Stimulated activated CD4-positive, alpha-beta T cell treated with anti-CD3 and anti-CD28 coated beads, TNF-alpha, amount 100 ng/mL, for 4 hours (primary cell): ENCODE measurements at places on chromosomes 12 and 14.

DNA sequence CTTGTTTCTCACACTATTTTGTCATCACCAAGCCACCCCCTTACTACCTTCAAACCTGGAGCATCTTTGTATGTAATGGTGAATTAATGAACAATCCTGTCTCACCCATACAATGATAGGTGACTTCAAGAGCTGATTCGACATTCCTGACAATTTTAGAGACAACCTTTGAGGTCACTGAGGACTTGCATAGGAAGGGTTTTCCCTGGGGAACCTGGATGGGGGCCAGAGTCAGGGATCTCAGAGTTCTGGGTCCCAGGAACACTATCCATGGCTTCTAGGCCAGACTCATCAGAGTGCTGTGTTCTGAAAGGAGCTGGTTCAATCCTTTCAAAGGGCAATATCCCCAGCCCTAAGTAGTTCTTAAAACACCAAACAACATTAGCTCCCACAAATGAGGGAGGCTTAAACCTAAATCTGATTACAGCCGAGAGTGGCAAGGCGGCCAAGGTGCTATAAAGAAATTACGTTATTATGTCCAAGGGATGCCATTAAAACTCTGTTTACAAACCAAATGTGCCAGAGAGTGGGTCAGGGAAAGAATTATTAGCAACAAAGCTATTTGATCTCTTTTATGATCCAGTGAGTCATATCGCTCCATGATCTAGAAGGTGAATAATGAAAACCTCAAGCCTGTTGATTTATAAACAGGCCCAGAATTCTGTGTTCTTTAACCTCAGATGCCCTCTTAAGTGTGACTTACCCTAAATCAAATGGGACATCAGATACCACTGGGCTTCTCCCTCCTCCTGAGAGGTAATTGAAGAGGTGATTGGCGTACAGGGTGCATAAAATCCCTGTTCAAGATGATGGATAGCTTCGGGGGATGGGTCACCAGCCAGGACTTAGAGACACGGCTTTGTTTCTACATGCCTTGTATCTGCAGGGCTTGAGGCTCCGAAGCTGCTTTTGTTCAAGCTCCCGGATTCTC is 230.2 kb upstream of the TBX3 start:
- no peak for DNase-seq

DNA sequence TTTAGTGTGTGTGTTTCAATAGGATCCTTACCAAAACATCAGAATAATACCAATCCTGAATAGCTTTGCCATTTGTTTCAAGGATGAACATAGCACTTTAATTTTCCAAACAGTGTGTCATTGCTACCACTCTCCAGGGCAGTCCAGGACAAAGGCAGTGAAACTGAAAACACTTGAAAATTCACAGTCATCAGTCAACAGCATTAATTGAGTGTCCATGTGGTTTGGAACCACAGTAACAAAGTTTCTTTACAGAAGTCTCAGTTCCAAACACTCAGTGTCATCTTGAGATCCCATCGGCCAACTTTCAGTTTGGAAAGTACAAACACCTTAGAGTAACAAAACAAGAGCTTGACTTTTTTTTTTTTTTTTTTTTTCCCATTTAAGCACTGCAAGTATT is 228.4 kb upstream of the SOX5 start:
- no peak for DNase-seq

DNA sequence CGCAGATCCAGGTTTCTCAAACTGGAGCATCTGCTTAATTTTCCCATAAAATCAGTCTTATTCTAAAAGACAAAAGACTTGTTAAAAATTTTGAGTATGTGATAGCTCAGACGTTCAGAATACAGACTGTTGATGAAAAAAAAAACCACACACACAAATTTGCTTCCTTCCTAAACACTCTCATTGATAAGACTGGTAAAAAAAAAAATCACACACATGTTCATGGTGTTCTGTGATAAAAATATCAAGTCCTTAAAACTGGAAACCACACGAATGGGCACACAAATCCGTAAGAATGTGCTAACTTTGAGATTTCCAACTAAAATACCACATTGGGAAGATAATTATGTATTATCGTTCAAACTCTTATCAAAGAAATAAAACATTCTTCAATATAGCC is 6.7 kb upstream of the ARID4A start:
- DNase-seq, result no peak

DNA sequence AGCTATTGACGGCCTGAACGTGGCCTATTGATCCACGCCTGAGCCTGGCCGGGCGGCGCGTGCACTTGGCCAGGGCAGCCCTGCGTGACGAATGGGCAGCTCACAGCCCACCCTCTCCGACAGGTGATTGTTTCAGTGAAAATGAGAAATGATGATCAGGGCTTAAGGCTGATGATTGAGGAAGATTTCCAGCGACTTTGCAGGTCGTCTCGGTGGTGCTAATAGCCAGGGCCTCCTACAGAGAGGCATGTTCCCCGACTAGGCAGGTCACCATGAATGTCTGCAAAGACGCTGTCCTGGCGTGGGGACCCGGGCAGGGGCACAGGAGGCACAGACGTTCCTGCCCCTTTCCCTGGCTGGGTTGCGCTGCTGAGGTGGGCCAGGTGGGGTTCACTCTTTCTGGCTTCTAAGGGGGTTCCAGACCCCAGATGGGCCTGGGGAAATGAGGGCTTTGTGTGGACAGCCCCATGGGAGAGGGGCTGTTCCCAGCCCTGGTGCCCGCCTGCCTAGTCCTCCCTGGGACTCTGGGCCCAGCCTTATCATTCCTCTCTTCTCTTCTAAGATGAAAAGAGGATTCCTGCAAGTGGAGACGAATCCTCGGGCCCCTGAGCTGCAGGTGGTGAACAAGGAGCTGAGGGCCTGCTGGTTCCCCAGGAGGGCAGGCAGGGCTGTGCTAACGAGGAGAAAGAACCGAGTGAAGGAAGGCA is 157.4 kb downstream of the KIF26A start:
- no peak for DNase-seq

DNA sequence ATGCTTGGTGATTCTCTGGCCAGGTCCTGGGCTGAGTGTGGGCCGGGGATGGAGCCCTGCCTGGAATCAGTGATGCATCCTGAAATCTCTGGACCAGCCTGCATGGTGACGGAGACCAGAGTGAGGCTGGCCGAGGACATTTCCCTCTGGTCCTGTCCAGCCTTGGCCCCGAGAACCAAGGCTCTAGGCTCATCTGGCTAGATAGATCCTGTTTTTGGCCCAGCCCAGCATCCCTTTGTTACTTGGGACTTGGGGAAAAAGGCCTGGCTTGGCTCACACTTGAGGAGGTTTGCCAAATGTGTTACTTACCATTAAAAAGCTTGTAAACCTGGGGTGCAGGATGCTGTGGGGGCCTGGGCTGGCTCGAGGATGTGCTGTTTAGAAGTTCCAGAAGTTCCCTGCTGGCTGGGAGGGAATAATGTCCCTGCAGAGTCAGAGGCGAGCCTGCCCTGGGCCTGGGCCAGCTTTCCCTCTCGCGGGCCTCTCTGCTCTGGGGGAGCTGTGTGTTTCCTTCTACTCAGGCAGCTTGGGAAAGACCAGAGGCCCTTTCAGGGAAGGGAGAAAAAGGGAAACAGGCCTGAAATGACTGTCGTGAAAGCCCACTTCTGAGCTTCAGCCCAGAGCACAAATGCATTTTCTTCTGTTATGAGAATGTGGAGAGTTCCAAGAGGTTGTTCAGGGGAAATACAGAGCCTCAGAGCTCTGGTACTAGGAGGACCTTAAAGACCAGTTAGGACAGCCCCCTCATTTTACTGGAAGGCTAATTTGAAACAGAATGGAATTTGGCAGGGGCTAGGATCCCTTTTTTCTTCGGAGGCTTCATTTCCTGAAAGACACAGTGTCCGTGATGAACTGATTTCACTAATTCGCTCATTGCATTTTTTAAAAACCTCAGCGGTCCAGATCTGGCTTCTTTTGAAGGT is 47.2 kb upstream of the CTDSP2 start:
- DNase-seq, result no peak

DNA sequence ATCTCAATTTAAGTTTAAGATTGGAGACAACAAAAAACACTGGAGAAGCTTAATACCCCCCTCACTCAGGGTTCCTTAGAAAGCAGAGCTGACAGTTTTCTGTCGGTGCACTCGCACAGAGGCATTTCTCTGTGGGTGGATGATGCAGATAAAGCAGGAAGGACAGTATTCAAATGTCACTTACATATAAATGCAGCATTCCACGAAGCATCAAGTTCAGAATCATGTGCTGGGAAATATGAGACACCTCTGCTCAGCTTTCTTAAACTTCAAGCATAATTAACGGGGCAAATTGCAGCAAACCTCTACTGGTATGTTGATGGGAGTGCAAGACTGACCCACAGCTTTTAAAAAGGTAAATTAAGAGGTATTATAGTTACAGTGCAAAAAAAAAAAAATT is 68.7 kb downstream of the DICER1 start:
- DNase-seq, result no peak

GRCh38 chr12:117489671-117490070 is 128.2 kb upstream of the NOS1 start:
- no peak for DNase-seq

- no peak for DNase-seq
Measured at GRCh38 chr14:77324816-77325745, 4.2 kb downstream of the GSTZ1 start.

DNA sequence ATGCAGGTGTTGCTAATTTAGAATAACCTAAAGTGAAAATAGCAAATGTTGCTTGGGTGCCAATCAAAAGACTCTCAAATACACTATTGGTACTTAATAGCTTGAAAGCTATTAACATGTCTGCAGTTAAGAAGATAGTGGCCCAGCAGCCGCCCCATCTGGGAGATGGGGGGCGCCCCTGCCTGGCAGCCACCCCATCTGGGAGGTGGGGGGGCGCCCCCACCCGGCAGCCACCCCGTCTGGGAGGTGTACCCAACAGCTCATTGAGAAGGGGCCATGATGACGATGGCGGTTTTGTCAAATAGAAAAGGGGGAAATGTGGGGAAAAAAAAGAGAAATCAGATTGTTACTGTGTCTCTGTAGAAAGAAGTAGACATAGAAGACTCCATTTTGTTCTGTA is 923.1 kb upstream of the MDGA2 start:
- no peak for DNase-seq

- no peak for DNase-seq
Measured at GRCh38 chr12:66279123-66279712, 23.1 kb upstream of the HELB start.

- DNase-seq, result no peak
Measured at GRCh38 chr14:98965076-98965475, 306.9 kb downstream of the BCL11B start.

GRCh38 chr12:103308396-103308795 is 187.4 kb downstream of the C12orf42 start:
- no peak for DNase-seq

- DNase-seq, result no peak
Measured at GRCh38 chr12:89674326-89674942, 34.2 kb downstream of the ATP2B1 start.

DNA sequence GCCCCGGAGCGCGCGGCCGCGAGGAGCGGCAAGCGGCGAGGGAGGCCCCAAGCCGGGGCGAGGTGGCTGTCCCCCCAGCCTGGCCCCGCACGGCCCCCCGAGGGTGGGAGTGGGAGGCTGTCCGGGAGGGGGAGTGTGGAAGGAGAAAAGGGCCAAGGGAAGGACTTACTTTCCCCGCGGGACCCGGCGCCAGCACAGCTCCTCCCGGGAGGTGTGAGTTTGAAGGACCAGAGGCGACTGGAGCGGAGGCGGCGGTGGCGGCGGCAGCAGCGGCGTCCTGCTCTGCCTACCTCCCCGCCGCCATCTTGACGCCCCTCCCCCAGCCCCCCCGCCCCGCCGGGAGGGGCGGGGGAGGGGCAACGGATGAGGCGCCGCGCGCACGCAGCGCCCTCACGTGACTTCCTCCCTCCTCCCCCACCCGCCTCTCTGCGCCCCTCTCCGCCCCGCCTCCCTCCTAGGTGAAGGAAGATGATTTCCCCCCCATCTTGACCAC is at the start of gene SBNO1:
Gene SBNO1, minus strand, starts transcription at position 316 of the 493 bp plus-strand sequence. CDS start 14,406 bp downstream, outside the sequence.
- peak; percentile 87 for DNase-seq

DNA sequence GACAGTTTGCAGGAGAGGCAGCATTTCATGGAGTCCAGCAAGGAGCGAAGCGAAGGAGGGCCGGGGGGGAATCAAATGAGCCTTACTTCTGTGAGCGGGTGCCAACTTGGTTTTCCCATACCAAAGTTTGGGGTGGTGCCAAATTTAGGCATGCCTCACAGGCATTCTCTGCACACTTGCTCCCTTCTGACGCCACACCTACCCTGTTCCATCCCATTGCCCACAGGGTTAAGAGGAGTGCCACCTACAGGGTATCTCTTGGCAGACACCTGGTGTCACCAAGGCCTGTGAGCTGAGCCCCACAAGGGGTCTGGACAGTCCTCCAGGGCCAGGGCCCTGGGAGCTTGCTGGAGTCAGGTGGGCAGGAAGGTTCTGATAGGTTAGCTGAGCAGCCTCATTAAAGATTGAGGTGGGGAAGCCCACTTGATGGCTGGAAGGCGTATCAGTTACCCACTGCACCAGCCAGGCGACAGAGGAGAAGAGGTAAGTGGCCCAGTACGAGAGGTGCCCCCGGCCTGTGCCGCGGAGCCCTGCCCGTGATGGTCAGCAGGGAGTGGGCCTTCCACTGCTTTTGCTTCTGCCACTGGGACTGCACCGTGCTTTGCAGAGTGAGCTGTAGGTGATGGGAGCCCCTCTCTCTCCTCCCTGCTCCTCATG is 45.2 kb downstream of the DEGS2 start:
- no peak for DNase-seq

- no peak for DNase-seq
Measured at GRCh38 chr12:58459191-58459590, 461.1 kb downstream of the LRIG3 start.
